ENCODE measurements at places on chromosomes 2 and 18. TPM values are rescaled to one million over a fixed set of nuclear protein-coding genes. Genes with fewer than 3 reads are reported as not detected.

Gene ANKZF1
- 98.7 TPM for total RNA-seq

Gene SLC23A3
- 5.4 TPM for total RNA-seq

Gene PID1
- 83.2 TPM for total RNA-seq

Gene PDIA6
- total RNA-seq, result 55.0 TPM

Gene FBXO41
- total RNA-seq, result 2.7 TPM

Gene IL36B
- not detected for total RNA-seq

Gene SPOPL
- total RNA-seq, result 20.1 TPM

Gene VAMP8
- 46.2 TPM for total RNA-seq

Gene GALNT5
- total RNA-seq, result 3.2 TPM

Gene AFF3
- 7.6 TPM for total RNA-seq

GRCh38 chr2:216604458-216604857 lies 28.8 kb upstream of the IGFBP2 start:
- H3K4me3 ChIP-seq, result no peak overlapping the region
- no peak overlapping the region for H3K27ac ChIP-seq
- no peaks in the 10 kb centered on the region for H3K36me3 ChIP-seq
- no peaks in the 10 kb centered on the region for H3K27me3 ChIP-seq
- H3K4me1 ChIP-seq, result peaks cover 6% of the 10 kb centered on the region
- DNase-seq, result no peak

DNA sequence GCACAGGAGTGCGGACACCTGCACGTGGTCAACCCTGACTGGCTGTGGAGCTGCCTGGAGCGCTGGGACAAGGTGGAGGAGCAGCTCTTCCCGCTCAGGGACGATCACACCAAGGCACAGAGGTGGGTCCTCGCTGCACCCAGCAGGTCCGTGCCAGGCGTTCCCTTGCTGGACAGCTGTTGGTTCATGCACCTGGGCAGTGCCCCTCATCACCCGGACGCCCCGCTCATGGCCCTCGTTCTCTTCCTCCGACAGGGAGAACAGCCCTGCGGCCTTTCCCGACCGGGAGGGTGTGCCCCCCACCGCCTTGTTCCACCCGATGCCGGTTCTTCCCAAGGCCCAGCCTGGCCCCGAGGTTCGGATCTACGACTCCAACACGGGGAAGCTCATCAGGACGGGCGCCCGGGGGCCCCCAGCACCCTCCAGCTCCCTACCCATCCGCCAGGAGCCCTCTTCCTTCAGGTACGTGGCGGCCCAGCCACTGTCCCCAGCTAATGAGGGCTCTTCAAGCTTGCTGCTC lies 38.0 kb downstream of the CTDP1 start:
- no peak overlapping the region for H3K4me3 ChIP-seq
- H3K4me1 ChIP-seq, result no peaks in the 10 kb centered on the region
- no peak for DNase-seq

DNA sequence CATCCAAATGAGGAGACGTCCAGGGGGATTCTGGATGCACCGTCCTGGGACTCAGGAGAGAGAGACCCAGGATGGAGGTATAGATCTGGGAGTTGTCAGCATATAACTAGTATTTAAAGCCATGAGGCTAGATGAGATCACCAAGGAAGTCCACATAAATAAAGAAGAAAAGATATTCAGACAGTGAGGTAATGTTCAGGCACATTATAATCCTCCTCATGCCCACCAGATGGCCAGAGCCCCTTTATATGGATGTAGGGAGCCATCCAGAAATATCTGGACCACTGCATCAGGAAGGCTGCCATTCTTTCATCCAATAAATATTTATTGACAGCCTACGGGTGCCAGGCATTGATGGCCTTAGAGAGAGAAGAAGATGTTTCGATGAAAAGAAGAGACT lies 21.2 kb upstream of the NCKAP5 start:
- no peaks in the 10 kb centered on the region for H3K36me3 ChIP-seq
- DNase-seq, result no peak
- H3K27me3 ChIP-seq, result no peaks in the 10 kb centered on the region
- H3K4me3 ChIP-seq, result no peak overlapping the region

DNA sequence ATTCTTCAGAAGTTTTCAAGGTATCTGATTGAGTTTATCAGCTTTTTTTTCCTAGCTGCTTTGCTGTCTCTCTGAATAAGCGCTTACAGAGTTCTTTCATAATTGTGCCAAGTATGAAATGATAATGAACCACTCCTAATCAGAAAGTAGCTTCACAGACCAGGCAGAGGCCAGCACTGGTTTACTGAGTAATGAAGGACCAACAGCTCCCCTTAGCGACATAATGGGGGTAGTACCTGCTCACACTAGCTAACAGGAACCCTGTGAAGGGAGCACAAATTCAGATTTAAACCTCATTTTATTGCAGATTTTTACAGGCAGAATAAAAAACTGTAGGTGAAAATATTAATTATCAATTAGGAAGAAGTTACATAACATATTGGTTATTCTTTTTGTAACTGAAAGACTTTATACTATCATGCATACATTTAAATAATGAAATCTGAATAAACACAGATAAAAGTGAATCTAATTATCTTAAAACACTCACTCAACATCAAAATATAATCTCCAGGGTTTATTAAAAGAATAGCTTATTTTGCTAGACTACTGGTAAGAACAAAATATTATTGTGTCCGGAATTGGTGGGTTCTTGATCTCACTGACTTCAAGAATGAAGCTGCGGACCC lies 53.7 kb upstream of the LRRC30 start:
- H3K4me3 ChIP-seq, result no peak overlapping the region
- H3K36me3 ChIP-seq, result no peaks in the 10 kb centered on the region
- DNase-seq, result no peak
- H3K27ac ChIP-seq, result no peak overlapping the region

- H3K4me3 ChIP-seq, result no peak overlapping the region
- DNase-seq, result no peak
- H3K27me3 ChIP-seq, result no peaks in the 10 kb centered on the region
- H3K36me3 ChIP-seq, result no peaks in the 10 kb centered on the region
These were observed 32.3 kb downstream of the PTPN2 start for GRCh38 chr18:12851716-12852115.

DNA sequence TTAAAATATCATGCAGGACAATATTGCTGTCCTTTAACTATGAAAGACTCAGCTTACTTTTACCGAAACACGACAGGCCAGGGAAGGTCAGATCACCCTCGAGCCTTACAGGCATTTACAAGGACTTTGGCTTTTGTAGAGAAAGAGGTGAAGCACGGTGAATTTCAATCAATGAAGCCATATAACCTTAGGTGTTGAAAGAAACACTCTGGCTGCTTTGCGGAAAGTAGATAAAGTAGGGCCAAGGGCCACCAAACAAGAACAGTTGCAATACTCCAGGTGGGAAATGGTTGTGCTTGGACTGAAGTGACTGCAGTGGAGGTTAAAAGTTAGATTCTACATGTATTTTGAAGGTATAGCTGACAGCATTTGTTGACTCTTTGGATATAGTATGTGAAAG lies 80.5 kb downstream of the CERKL start:
- no peak for DNase-seq
- no peak overlapping the region for H3K4me3 ChIP-seq
- no peak overlapping the region for H3K27ac ChIP-seq

GRCh38 chr2:46545015-46545839 lies 65.9 kb downstream of the TMEM247 start:
- H3K4me1 ChIP-seq, result peaks cover 79% of the 10 kb centered on the region
- peak overlapping the region; percentile 98 for H3K27ac ChIP-seq
- peaks cover 3% of the 10 kb centered on the region for H3K36me3 ChIP-seq

GRCh38 chr2:20933714-20934113 lies 110.2 kb downstream of the APOB start:
- no peaks in the 10 kb centered on the region for H3K36me3 ChIP-seq
- no peak overlapping the region for H3K4me3 ChIP-seq
- H3K27ac ChIP-seq, result no peak overlapping the region
- no peaks in the 10 kb centered on the region for H3K27me3 ChIP-seq
- no peak for DNase-seq

DNA sequence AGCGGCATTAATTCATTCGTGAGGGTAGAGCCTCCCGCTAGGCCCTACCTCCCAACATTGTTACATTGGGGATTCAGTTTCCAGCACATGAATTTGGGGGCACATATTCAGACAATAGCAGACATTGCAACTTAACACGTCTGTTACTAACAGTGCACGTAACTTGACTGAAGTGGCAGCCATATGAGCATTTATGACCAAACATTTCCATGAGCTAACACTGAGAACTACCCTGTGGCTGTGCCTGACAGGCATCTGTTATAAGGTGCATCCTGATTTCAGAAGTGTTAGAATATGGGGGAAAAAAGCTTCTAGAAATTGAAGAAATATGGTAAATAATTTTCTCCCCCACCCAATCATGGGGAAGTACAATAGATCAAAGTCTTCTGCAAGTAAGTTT lies 24.5 kb downstream of the MALT1 start:
- H3K27ac ChIP-seq, result no peak overlapping the region
- no peaks in the 10 kb centered on the region for H3K27me3 ChIP-seq
- DNase-seq, result no peak
- H3K36me3 ChIP-seq, result peaks cover 4% of the 10 kb centered on the region
- H3K4me3 ChIP-seq, result no peak overlapping the region

GRCh38 chr2:126902152-126902835 lies 3.6 kb downstream of the TEX51 start:
- H3K27me3 ChIP-seq, result no peaks in the 10 kb centered on the region
- peak; percentile 61 for DNase-seq
- H3K4me3 ChIP-seq, result no peak overlapping the region
- no peaks in the 10 kb centered on the region for H3K4me1 ChIP-seq
- H3K27ac ChIP-seq, result no peak overlapping the region

DNA sequence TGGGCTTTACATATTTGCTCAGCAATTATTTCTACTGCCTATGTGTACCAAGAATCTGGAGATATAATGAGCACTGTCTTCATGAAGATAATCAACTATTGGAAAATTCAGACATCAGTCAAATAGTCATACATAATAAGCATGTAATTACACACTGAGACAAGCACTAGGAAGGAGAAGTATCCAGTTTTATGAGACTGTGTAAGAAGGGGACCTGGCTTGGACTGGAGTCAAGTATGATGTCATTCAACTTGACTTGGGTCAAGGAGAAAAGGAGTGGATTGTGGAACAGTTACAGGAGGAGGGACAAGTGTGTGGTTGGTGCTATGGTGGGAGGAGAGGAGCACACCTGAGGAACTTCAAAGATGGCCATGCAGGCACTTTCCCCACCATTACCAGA lies 419.8 kb upstream of the TRIB2 start:
- H3K36me3 ChIP-seq, result no peaks in the 10 kb centered on the region
- H3K27me3 ChIP-seq, result no peaks in the 10 kb centered on the region
- no peak overlapping the region for H3K4me3 ChIP-seq

GRCh38 chr2:7427293-7428060 lies 510.3 kb downstream of the RNF144A start:
- no peak for DNase-seq
- no peak overlapping the region for H3K4me3 ChIP-seq
- H3K27me3 ChIP-seq, result no peaks in the 10 kb centered on the region
- no peaks in the 10 kb centered on the region for H3K36me3 ChIP-seq
- H3K27ac ChIP-seq, result no peak overlapping the region
- H3K4me1 ChIP-seq, result peaks cover 14% of the 10 kb centered on the region

GRCh38 chr2:216075510-216076485 lies 5.8 kb downstream of the PECR start:
- H3K36me3 ChIP-seq, result no peaks in the 10 kb centered on the region
- H3K4me3 ChIP-seq, result no peak overlapping the region
- no peak overlapping the region for H3K27ac ChIP-seq
- DNase-seq, result no peak
- H3K4me1 ChIP-seq, result no peaks in the 10 kb centered on the region
- no peaks in the 10 kb centered on the region for H3K27me3 ChIP-seq

DNA sequence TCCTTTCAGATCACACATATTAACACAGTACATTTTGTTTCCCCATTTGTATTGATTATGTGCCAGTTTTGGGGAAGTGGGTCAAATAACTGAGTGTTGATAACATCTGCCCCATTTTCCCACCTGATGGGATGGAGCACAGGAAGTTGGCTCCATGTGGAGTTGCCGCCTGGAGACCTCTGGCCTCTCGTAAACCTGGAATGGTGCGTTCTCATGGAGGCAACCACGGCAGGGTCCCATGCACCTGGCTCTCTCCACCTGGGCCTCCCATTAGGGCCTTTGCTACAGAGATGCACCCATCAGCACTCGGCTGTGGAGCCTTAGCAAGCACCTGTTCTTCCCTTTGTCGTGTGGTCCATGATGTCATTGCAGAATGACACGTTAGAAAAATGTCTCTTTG lies 130.6 kb downstream of the MBP start:
- H3K27me3 ChIP-seq, result no peaks in the 10 kb centered on the region
- no peaks in the 10 kb centered on the region for H3K36me3 ChIP-seq
- H3K4me3 ChIP-seq, result no peak overlapping the region
- H3K4me1 ChIP-seq, result no peaks in the 10 kb centered on the region

DNA sequence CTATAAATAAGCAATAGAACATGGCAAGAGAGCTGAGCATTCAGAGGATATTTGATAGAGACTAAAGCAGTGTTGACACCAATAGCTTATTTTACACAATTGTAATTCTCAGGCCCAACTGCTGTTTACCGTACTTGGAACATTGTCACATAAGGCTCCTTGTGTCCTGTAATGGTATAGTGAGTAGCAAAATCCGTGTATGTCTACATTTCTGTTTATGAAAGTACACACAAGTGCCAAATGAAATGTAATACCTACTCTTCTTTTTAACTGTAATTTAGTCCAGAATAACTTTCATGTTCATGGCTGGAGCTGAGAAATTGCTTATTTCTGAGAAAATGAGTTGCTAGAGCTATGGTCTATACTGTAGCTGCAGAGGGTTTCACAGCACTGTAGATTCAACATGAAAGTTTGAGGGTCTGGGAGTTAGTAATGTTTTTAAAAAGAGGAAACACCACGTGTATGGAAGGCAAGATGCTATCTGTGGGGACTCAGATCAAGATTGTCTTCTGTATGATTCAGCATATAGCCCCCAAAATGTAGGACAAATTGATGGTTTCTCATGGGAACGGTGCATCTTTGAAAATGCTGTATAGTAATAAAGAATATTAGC lies 110.2 kb upstream of the NOSTRIN start:
- no peak for DNase-seq
- no peaks in the 10 kb centered on the region for H3K27me3 ChIP-seq
- H3K4me3 ChIP-seq, result no peak overlapping the region
- no peaks in the 10 kb centered on the region for H3K4me1 ChIP-seq
- H3K27ac ChIP-seq, result no peak overlapping the region

DNA sequence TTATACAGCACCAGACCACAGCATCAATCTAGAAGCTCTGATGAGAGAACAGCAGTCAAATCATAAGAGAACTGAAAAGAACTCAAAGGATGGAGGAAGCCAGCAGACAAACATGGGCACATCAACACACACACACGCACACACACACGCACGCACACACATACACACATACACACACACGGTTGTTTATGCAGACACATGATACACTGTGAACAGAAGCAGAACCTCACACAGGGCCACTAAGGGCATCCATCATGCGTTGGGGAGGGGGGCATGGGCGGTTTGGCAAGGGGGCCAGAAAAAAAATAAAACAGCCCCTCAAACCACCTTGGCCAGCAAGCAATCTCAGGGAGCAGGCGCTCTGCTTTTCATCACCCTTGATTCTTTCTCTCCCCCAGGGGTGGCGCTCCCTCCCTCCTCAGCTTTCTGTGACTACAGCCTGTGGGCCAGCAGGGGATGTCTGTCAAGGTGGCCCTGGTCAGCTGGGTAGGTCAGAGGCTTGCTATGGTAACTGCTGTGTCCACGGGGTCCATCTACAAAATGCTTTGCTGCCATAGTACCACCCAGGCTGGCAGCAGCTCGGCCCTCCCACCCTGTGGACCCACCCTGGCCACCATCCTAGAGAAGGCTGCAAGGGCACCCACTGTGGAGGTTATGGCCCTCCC lies 318.0 kb downstream of the CELF4 start:
- no peak for DNase-seq
- H3K27me3 ChIP-seq, result no peaks in the 10 kb centered on the region
- no peak overlapping the region for H3K4me3 ChIP-seq
- no peaks in the 10 kb centered on the region for H3K36me3 ChIP-seq
- no peaks in the 10 kb centered on the region for H3K4me1 ChIP-seq
- H3K27ac ChIP-seq, result no peak overlapping the region

Measured in vagina (tissue), 2 donors.